ENCODE measurements at places on chromosomes 1 and 21. TPM values are rescaled to one million over a fixed set of nuclear protein-coding genes. Genes with fewer than 3 reads are reported as not detected.

Gene EDARADD
- total RNA-seq: 5.3 TPM

- DNase-seq: no peak
These were observed 3.6 kb downstream of the LEPR start for GRCh38 chr1:65423884-65424572.

DNA sequence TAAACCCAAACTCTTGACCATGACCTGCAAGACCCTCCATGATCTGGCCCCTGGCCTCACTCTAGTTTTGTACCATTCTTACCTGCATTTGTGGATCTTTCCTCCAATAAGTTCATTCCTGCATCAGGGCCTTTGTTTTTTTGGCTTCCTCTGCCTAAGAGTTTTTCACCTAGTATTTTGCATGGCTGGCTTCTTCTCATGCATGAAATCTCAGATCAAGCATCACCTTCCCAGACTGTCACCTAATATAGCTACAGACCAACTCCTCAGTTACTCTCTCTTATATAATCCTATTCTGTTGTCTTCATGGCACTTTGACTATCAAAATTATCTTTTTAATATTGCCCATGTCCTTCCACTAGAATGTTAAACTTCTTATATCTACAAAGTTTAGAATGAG is 54.2 kb downstream of the BTBD8 start:
- no peak for DNase-seq

DNA sequence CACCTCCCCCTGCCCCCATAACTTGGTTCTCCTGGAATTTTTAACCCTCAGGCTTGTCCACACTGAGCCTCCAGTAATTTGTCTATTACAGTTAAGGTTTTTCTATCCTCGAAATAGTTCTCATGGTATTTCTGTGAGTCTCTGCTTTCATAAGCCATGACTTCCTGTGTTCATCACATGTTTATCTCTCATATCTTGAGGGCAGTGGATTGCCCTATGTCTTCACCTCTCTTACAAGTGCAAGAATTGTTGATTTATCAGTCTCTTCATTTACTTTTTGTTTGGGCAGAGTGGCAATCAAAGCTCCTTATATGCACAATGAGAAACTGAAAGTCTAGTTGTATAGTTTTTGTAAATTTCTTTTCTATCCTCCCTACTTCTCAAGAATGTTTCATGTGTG is 328.4 kb downstream of the PLA2G4A start:
- no peak for DNase-seq

Gene MNDA
- 15.9 TPM for total RNA-seq

DNA sequence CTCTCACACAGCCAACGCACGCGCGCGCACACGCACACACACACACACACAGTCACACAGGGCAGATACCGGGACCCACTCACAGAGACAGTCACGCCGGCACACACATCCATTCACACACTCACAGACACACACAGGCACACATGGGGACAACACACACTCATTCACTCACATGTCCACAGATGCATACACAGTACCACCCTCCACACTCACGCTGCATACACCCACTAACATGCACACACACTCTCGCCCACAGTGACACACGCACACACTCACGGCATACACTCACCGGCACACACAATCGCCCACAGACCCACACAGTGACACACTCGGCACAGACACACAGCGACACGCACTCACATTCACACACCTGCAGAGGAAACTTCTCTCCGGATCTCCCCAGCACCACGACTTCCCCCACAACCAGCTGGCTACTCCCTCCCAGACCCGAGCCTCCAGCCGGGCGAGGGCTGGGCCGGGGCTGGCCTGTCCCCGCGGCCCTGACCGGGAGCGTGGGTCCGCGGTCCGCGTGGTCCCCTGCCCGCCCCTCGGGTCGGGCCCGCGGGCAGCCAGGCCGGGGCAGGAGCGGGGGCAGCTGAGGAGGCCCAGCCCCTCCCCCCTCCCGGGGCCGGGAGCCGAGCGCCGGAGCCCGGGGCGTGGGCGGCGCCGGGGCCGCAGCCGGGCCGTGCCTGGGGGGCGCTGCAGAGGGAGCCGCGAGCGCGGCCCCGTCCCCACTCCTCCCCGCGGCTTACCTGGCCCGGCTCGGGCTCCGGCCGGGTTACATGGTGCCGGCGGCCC is 552 bp downstream of the DLGAP3 start:
- DNase-seq: no peak

- peak; percentile 20 for DNase-seq
These were observed 126.4 kb downstream of the LRRC7 start for GRCh38 chr1:69693921-69694675.

GRCh38 chr1:58683519-58683918 is 16.3 kb downstream of the MYSM1 start:
- DNase-seq: no peak

GRCh38 chr1:203521074-203521794 is 27.3 kb downstream of the OPTC start:
- DNase-seq: no peak

Gene KRTAP19-5
- total RNA-seq: 13.0 TPM

Gene MPL
- not detected for total RNA-seq

GRCh38 chr1:171038284-171038683 is 52.4 kb upstream of the FMO3 start:
- DNase-seq: no peak

- DNase-seq: no peak
These were observed 6.1 kb downstream of the FABP3 start for GRCh38 chr1:31366796-31367195.

Gene ZRANB2
- 45.0 TPM for total RNA-seq

DNA sequence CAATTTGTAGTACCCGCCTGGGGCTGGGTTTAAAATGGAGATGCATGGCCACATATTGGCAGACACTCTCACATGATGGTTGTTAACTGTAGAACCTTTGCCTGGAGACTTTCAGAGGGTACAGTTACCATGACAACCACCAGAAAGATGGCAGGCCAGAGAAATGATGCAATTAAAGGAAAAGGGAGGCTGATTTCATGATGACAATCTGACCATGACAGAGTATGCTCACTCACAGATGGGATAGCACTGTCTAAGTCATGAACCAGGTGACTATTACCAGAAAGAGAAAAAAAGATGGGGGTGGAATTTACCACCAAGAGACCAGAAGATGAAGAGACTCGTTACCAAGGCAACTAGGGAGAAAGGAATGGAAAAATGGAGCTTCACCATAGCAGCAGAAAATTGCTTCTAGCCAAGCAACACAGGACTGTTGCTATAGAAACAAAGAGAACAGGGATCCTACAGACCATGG is 3.5 kb upstream of the TRIT1 start:
- DNase-seq: no peak

GRCh38 chr1:53160924-53161378 is 18.5 kb upstream of the SLC1A7 start:
- DNase-seq: no peak

- DNase-seq: no peak
These were observed 112.6 kb upstream of the ADAR start for GRCh38 chr1:154720328-154721297.

Gene PRUNE1
- total RNA-seq: 22.6 TPM

DNA sequence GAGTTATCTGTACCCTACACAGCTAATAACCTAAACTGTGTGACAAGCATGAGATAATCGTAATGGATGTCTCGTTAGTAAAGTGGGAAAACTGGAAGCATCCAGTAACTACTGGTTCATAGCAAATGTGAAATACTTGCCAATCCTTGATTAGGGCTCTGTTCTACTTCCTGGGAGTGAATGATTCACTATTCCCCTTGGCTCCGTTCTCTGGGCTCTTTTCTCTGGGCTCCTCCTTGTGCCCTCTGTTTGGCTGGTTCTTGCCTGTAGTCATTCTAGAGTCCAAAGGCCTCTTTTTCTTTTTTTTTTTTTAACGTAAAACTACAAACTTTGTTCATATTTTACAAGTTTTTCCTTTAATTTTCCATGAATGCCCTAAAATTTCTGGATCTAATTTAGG is 465.8 kb upstream of the PLXNA2 start:
- peak; percentile 9 for DNase-seq

GRCh38 chr1:110118636-110119396 is 6.6 kb downstream of the UBL4B start:
- DNase-seq: no peak

- DNase-seq: no peak
These were observed 92.3 kb downstream of the PGBD5 start for GRCh38 chr1:230333590-230334446.

- no peak for DNase-seq
These were observed 28.5 kb downstream of the SORT1 start for GRCh38 chr1:109369167-109369746.

DNA sequence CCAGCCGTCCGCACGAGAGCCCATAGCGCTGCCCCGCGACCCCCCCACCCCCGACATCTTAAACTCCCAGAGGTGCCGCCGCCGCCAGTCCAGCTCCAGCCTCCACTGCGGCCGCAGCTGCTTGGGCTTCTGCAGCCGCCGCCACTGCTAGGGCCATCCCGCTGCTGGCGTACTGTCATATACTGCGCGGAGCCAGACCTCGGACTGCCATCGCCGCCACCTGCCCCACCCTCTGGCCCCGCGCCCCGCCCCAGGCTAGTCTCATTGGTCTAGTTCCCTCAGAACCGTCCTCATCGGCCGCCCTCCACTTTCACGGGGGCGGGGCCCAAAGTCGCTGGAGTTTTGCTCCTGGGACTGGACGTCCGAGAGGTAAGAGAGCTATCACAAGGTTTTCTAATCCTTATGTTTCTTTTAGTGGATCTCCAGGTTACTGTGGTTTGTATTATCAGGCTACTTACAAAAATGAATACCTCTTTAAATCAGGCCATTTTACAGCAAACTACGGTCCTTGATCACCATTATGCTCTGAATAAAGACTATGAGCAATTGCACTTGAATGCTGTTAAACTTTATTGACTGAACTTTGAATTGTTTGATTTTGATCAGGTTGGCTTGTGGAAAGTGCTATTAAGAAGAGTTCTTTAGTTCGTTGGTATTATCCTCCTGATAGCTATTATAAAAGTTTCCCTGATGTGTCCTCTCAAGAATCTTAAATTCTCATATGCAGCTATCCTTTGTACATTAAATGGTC is 2.8 kb upstream of the CD1D start:
- DNase-seq: peak; percentile 89

Gene AGO1
- total RNA-seq: 8.4 TPM

DNA sequence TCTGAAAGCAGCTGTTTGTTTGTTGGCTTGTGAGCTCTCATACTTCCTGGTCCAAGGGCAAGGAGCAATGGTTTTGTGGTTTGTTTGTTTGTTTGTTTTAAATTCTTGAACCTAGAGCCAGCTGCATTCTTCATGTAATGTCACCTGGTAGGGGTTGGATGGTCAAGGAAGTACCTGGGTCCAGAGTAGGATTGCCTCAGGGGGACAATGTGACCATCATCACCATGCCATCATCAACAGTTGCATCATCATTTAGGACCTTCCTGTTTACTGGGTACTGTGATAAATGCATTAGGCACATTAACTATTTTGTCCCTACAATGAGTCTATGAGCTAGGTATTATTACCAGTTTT is 14.7 kb upstream of the MYOG start:
- DNase-seq: no peak

DNA sequence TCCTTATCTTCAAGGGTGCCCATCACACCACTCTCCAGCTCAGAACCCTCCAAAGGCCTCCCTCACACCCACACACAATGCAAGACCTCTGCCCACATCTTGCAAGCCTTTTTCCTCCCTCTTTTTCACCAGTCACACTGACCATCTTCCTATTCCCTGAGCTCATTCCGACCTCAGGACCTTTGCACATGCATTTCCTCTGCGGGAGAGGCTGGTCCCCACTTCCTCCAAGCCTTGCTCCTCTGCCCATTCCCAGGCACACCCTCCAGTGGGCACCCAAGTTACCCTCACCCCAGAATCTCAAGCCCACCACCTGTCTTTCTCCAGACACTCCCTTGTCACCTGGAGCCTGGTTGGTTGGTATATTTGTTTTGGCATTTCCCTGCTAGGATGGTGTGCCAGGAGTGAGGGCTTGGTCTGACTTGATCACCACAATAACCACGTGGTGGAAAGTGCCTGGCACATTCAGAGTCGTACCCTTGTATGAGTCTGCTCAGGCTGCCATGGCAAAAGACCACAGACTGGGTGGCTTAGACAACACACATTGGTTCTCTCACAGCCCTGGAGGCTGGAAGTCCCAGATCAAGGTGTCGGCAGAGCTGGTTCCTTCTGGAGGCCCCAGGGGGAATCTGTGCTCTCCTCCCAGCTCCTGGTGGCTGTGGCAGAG is 13.2 kb downstream of the MX2 start:
- DNase-seq: no peak

- no peak for DNase-seq
These were observed 588.1 kb upstream of the BRINP3 start for GRCh38 chr1:191065771-191066170.

Gene RNF207
- total RNA-seq: 11.1 TPM

DNA sequence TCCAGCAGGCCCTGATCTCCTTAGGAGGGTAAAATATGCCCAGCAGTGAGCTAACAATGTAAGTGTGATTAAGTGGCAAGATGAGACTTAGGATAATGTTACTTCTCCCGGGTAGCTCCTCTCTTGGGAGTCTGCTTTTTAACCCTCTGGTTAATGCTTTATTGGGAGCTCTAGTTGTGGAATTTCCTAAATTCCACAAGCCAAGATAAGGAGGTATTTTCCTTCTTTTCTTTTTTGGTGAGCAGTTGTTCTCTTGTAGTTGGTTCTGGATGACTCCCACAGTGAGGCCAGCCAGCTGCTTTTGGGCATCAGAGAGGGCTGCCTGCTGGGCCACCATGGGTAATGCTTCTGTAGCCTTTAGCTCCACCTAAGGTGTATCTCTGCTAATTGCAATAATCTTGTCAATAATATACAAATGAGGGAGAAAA is 19.3 kb downstream of the C1orf52 start:
- no peak for DNase-seq

Gene TMIGD3
- total RNA-seq: 24.3 TPM

- no peak for DNase-seq
These were observed 396.6 kb downstream of the DPYD start for GRCh38 chr1:97524211-97524610.

DNA sequence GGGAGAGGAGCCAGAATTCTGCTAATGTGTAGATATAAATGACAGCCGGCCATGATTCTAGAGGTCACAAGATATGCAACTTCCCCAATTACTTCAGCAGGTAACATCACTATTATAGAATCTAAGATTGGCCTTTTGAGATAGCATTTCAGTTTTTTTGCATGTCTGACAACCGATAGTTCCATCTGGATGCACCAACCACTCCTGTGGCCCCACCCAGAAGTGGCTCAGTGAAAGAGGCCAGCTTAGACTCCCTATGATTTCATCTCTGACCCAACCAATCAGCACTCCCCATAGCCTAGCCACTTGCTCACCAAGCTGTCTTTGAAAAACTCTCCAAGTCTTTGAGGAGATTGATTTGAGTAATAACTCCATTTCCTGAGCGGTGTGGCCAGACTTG is 30.3 kb upstream of the NUF2 start:
- no peak for DNase-seq

DNA sequence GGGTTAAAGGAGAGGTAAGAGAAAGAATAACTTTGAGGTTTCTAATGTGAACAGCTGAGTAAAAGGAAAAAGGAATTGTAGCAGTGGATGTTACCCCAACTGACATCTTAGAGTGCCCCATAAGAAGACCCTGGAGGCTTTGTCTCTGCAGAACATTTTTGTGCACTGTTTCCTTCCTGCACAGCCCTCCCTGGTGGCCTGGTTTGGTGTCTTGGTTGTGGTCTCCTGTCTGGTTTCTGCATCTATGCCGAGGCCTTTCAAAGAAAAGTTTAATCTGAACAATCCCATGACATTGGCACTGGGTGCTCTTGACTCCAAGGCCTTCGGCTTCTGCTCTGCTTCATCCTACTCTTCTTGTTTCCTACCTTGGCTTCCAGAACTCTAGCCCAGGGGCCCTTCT is 57.8 kb downstream of the RHOU start:
- no peak for DNase-seq

Gene AGMAT
- 1.9 TPM for total RNA-seq
